ENCODE measurements at places on chromosomes 12 and 14.

DNA sequence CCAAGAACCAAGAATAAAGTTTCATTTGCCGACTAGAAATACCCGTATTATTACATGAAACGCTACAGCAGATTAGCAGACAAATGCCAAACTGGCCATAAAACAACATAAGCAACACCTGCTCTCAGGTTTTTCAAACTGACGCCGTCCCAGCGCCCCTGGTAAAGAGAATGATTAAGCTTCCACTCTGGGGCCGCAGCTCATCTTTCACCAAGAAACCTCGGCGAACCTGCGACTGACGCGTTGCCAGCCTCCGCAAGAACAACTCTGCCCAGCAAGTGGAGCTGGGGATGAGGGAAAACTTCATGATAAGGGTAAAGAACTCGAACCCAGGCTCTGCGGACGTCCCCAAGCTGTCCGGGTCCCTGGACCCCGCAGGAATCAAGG lies 530 bp downstream of the ARL1 start:
- DNase-seq = no peak

GRCh38 chr12:27571463-27571862 lies 47.5 kb downstream of the PPFIBP1 start:
- no peak for DNase-seq

DNA sequence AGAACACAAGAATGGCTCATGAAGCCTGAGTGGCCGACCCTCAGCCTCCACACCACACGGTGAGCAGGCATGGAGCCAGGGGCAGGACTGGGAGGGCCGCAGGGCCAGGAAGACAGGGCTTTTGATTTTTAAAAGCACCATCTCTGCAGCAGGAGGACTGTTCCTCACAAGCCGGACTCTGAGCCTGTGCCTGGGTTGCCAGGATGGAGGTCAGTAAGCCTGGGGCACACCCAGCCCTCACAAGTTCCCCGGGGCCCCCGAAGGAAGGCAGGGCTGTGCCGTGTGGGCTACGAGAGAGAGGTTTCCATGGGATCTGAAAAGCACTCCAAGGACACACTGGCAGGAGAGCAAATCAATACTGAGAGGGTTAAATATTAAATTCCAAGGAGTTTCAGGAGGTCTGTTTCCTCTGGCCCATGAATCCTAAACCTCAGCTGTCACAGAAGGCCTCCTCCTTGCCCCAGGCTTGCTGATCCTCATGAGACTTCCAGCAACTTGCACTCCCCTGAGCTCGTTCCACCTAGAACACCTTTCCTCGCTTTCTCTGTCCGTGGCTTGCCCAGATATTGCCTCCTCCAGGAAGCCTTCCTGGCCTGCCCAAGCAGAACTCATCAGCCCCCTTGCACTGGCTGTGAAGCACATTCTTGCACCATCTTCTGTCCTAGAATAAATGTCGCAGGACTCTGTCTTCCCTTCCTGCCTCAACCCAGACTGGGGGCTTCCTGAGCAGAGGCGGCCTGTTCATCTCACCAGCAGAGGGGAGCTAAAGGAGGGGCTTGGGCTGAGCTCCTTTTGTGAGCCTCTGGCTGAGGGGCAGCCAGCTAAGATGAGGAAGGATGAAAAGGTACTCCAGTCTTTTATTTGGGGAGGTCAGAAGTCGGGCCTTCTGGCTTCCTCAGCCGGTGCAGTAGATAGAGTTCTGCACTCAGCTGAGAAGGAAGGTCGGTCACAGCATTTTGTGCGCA lies 64.6 kb downstream of the CCDC88C start:
- DNase-seq = no peak

DNA sequence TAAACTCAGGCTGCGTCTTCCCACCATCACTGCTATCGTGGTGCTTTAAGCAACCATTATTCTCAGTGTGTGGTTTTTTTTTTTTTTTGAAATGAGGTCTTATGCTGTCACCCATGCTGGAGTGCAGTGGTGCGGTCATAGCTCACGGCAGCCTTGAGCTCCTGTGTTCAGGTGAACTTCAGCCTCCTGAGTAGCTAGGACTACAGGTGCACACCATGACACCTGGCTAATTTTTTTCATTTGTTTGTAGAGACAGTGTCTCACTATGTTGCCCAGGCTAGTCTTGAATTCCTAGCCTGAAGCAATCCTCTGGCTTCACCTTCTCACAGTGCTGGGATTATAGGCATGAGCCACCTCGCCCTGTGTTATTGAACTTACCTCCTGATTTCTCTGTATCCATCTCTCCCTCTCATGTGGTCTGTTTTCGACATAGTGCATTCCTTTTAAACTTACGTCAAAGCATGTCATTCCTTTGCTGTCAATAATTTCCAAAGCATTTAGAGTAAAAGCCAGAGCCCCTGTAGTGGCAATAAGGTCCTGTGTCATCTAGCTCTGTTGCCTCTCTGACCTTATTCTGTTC lies 255.5 kb downstream of the SNAPC1 start:
- DNase-seq = no peak

DNA sequence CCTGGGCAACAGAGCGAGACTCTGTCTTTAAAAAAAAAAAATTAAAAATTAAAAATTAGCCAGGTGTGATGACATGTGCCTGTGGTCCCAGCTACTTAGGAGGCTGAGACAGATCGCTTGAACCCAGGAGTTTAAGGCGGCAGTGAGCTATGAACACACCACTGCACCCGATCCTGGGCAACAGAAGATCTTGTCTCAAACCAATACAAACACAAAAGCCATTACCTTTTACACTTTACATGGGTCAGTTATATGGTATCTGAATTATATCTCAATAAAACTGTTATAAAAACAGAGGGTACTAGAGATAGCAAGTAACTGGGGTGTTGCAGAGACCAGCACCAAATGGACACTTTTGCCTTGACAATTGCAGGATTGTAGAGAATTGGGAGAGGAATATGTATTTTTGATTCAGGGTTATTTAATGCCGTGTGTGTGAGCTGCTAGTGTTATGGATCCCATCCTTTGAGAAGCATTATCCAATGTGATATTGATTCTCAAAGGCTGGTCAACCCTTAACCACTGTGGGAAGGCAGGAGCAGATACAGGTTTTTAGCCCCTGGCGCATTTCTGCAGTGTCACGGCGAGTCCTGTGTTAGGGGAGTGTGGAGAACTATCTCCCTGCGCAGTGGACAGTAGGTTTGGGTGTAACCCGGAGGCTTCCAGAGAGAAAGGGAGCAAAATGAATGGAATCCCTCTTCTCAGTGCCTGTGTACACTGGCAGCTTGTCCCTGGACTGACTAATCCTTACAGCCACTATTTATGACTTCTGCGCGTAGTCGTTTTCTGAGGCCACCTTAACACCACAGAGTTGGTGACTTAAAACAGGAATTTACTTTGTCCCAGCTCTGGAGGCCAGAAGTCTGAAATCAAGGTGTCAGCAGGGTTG lies 4.3 kb downstream of the PSMD9 start:
- DNase-seq = no peak

DNA sequence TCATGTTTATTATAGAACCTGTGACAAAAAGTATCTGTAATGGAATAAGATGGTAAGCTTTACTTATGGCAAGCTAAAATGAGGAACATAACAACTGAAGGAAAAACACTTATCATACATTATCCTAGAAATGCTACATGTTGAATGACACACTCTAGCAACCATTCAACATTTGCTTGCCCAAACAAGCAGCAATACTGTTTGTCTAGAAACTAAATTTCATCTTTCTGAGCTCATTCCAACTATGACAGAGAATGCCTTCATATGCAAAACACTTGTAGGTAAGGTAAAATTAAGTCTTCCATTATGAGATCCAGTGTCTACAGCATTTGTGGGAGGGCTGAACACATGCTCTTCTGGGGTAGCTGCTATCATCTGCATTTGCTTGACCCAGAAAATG lies 108.1 kb downstream of the MDGA2 start:
- no peak for DNase-seq

DNA sequence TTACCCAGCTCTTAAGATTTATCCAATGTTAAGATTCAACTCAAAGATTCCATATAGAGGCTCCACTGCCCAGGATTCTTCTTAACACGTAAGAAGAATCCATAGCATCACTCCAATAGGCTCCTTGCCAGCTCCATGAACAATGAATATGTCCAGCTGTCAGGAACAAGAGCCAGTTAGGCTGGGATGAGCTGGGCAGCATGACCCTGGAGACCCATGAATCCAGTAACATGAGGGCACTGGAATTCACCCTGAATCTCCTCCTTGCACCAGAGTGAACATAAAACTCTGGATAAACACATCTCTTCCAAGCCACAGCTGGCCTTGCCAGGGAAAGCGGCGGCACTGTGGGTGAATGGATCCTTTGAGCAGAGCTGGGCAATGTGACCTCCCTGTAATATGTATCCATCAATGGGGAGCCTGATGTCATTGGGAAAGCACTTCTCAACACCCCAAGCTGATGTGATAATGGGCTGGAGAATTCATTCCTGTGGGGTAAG lies 24.4 kb upstream of the TC2N start:
- no peak for DNase-seq

- DNase-seq = no peak
Measured at GRCh38 chr14:51597261-51598001, 54.3 kb upstream of the FRMD6 start.

- no peak for DNase-seq
Measured at GRCh38 chr14:24395609-24396582, 2.9 kb upstream of the NYNRIN start.

- DNase-seq = peak; percentile 75
Measured at GRCh38 chr14:75025082-75025481, 22.4 kb downstream of the EIF2B2 start.

DNA sequence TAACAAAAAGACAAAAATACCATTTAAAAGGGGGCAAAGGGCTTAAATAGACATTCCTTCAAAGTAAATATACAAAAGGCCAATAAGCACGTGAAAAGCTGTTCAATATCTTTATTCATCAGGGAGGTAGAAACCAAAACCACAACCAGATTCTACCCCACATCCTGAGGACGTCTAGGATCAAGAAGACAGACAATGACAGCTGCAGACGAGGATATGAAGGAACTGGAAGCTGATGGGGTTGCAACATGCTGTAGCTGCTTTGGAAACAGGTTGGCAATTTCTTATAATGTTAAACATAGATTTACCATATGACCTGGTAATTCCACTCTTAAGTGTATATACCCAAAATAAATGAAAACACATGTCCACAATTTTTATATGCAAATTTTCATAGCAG lies 85.1 kb upstream of the C14orf180 start:
- no peak for DNase-seq

DNA sequence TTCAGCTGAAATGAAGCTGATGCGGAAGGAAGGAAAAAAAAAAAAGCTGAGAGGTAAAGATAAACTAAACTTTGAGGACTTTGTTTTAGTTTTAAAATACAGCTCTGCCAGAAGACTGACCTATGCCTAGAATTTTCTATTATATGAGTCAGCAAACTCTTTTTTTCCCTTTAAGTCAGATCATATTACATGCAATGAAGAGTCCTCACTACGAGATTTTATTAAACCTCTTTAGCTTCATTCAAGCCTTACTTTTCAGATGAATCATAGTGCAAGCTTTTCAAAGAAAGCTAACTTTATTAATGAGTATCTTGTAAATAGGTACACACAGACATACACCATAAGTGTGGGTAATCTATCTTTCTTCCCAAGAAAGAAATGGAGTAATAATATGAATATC lies 57.8 kb upstream of the FSCB start:
- DNase-seq = no peak

DNA sequence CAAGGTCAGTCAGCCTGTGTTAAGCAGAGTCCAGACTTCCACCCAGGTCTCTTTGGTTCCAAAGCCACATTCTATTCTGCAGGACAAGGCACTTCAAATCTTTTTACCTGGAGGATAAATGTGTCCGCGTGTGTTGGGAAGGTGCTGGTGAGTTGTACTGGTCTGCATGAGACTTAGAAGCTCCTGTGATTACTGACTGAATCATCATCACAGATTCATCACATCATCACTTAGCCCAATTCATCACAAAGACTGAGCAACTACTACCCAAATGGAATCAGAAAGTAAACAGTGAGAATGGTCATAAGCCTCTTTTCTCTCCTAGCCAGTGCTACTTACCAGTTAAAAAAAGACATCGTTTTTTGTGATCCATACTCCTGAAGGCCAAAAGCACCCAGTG lies 5.3 kb downstream of the SLC15A5 start:
- DNase-seq = no peak

DNA sequence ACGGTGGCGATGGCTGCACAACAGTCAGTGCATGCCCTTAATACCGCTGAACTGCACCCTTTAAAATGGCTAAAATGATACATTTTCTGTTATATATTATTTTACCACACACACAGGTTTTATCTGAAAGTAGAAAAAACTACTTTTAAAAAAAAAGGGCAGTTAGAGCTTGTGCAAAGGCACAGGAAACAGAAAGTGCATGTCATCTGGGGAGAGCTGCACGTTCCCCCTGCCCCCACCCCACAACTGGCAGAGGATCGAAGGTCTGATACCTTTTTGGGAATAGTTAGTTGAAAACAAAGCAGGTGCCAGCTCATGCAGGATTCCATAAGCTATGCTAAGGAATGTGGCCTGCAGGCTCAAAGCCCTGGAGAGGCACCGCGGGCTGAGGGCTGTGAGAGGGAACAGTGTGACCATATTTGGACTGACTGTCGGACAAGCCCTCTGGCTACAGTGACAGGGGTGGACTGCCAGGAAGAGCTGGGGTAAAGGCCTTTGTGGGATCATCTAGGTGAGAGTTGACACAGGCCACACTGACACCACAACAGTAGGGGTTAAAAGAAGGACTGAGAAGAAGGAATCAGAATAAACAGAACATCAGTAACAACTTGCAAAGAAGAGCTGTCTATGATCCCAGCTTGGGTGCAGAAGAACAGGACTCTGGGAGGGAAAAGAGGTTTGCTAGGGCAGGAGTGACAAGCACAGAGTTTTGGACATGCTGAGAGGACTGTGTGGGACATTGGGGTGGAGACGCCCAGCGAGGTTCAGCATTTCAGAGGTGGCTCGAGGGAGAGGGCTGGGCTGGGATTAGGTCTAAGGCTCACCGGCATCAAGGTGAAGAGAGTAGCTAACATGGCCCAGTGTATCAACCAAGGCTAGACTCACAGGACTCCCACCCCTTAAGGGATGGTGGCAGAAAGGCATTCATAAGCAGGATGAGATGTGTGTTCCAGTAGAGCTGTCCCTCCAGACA lies 54.6 kb downstream of the ACTN1 start:
- no peak for DNase-seq

DNA sequence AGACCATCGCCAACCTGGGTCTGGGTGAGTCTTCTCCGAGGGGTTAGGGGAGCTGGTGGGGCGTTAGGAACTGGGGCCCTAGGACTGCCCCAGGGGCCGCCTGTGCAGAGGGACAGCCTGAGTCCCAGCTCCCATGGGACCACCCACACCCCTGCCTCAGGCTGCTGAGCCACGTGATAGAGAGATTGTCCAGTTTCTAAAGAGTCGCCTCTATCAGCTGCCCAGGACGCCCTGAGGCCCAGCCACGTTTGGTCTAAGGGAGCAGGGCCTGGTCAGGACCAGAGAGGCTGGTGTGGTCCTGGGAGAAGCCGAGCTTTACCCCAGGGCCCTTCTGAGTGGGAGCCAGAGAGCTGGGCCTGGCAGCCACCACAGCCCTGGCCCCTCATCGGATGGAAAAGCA lies 107.1 kb downstream of the LGMN start:
- DNase-seq = no peak

- no peak for DNase-seq
Measured at GRCh38 chr14:75991753-75992152, 6.2 kb downstream of the IFT43 start.

All from inflammatory macrophage treated with lipopolysaccharide for 1 hour (primary cell).